Mesenteric fat pad (tissue), 1 donor: ENCODE measurements at places on chromosomes 6 and 20. TPM values are rescaled to one million over a fixed set of nuclear protein-coding genes. Genes with fewer than 3 reads are reported as not detected.

DNA sequence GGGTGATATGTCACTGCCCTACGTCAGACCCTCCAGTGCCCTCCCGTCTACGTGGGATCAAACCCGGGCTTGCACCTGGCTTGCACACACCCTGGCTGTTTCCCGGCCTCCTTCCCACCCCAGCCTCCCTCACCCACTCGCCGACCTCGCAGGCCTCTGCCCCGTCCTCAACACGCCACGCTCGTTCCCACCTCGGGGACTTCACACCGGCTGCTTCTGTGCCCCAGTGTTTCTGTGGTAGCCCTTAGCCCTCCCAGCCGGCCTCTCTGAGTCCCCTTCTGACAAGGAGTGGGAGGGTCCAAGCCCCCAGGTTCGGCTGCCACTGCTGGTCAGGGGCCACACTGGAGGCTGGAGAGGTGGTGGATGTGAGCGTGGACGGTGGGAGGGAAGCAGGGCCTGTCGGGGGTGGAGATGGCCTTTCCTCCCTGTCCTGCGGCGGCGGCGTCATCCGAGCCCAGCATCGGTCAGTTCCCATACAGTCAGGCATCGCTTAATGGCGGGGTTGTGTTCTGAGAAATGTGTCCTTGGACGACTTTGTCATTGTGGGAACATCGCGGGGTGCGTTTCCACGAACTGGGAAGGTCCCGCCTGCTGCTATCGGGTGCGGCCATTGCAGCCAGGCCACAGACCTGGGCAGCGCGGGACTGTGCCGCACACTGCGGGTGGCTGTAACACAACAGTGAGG is 11.4 kb upstream of the KIF25 start:
- no peak for DNase-seq

HLA-DMA gene
- 42.9 TPM for total RNA-seq

DNA sequence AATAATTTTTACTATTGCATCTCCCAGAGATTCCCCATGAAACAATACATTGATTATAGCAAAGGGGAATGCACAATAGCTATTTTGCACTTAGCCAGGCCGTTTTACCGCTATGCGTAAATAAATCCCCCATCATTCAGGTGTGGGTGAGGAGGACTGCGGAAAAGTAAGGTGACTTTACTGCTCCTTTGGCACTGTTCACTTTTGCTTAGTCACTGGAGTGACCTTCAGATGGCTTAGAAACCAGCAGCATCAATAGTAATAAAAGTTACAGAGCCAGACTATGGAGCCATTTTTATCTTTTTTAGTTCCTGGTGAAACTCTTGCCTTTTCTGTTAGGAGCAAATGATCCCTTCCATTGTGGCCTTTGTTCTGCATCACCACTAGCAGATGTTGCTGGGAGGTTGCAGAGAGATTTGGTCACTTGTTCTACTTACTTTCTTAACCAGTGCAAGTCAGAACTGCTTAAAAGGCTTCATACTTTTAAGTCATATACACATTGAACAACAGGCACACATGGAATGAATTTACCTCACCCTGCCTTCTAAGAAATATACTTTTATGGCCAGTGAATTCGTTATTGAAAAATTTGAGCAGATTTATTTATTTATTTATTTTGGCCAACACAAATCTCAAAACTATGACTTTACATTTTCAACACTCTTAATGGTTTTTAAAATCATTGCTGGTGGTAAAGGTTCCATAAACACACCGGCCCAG is 12.1 kb upstream of the BTBD3 start:
- DNase-seq = no peak

DNA sequence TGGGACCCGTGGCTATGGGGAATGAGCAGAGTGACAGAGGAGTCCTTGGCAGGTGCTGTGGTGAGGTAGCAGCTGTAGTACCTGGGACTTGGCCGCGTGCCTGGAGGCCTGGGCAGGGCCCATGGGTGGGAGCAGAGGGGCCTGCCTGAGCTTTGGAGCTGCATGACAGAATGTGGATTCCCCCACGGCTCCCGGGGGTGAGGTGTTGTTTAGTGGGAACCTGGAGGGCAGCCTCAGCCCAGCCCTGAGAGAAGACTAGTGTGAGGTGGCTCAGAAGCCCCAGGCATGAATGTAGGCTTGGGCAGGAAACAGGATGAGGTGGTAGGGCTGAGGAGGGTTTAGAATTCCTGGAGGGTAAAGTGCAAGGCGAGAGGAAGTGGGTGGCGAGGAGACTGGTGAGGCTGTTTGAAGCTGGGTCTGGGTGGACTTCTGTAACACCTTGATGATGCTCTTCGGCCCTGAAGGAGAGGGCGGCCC is 86.5 kb upstream of the SCP2D1 start:
- DNase-seq = no peak

DNA sequence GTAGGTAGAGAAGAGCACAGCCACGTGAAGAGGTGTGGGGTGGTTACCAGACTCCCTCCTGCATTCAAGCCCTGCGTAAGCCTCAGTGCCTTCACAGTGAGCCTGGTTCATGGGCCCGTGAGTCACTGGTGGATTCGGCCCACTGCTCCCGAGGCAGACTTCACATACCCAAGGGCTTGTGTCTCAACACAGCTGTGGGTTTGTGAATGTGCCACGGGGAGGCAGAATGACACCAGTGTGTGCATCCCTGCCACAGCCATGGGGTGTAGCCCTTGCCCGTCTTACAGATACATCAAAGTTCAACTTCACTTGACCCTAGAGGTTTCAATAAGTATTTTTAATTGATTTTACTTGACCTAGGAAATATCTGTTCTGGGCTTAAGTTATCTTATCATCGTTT is 108.5 kb downstream of the MAP3K4 start:
- DNase-seq = no peak

TEAD3 gene
- total RNA-seq = 25.3 TPM

HSPA1B gene
- 111 TPM for total RNA-seq

MYCT1 gene
- 19.7 TPM for total RNA-seq

DNA sequence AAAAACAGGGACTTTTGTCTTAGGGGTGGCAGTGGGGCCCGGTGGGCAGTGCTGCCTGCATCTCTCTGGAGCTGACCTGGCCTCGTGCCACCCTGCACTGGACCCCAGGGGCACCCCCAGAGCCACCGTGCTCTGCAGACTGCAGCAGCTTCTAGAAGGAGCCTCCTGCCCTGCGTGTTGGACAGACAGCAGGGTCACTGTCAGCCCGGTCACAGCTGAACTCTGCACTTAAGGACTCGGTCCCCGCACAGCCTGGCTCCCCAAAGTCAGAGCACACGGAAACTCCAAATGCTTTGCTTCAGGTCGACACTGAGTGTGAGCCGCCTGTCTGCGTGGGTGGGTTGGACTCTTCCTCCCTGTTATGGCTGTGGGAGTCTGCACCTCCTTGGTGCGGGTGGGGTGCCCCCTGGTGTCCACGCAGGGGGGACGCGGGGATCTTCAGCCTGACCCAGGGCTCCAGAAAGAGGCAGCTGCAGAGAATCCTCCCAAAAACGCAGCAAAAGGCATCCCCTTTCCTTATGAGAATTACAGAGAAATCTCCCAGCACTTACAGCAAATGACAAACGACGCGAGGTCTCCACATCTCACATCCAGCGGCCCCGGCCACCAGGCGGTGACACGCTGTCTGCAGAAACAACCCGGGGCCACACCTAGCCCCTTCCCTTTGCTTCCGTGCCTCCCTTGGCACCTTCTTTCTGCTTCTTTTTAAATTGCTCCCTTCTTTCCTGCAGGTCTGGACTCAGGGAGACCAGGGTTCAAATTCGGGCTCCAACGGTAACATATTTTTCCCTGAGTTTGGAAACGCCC is 36.3 kb upstream of the DACT2 start:
- DNase-seq = peak; percentile 89

DNA sequence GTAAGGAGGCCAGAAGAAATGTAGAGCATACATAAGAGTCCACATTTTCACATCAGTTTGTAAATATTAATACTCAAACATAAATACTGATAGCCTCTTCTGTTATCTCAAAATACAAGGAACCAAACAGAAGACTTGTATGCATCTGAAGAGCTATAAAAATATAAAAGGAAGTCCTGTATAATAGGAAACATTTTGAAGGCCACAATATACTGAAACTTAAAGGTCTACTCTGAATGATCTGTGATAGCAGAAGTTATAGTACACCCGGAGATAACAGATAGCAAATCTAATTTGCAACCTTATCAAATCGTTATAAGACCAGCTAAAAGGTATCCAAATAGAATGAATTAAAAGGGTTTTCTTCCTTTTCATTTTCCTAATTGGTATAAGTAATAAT is 111.2 kb downstream of the HIVEP2 start:
- no peak for DNase-seq

DNA sequence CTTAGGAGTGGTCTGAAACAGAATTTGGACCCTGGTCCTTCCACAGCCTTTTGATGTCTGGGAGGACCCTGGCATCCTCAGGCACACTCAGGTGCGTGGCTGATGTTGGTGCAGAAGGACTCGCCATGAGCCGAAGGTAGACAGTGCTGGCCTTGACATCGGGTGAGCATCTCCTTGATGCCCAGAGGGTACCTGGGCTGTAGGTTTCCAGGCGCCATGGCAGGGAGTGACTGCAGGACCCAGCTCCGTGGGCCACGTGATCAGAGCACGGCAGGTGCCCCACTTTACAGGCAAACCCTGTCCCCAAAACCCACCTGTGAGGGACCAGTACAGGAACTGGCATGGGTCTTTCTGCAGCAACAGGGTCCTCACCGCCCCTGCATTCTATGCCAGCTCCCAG is 319.2 kb downstream of the CDH4 start:
- DNase-seq = no peak

GRCh38 chr6:110101885-110102284 is 77.6 kb downstream of the WASF1 start:
- DNase-seq = no peak

TREML1 gene
- 0.55 TPM for total RNA-seq

CBLN4 gene
- total RNA-seq = 0.32 TPM

BPIFB4 gene
- not detected for total RNA-seq

- no peak for DNase-seq
These were observed 51.5 kb downstream of the PTPRT start for GRCh38 chr20:43138061-43138770.

METTL24 gene
- total RNA-seq = 1.2 TPM

DNA sequence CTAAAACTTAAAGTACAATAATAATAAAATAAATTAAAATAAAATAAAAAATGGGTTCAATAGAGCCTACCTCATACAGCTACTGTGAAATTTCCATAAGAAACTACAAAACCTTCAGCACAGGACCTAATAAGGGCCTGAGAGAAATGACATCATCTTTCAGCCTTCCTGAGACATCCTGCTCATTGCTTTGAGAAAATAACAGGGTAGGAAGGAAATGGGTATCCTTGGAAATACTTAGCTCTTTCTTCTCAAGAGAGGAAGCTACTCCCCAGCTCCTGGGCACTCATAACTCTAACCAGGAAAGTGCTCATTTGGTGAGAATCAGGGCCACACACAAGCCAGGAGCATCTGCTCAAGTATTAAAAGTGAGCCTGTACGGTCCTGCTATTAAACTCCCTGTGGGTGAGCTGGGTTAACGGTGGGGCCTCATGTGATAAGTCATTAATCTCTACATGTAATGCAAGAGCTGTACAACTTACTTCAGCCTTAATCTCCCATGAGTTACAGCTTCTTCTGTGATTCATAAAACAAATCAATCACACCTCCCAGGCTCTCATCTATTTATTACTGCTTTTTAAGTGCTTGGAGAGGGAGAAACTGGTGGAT is 141.4 kb downstream of the MAFB start:
- DNase-seq = no peak

LY86 gene
- 5.4 TPM for total RNA-seq

SDC4 gene
- 81.6 TPM for total RNA-seq

DNA sequence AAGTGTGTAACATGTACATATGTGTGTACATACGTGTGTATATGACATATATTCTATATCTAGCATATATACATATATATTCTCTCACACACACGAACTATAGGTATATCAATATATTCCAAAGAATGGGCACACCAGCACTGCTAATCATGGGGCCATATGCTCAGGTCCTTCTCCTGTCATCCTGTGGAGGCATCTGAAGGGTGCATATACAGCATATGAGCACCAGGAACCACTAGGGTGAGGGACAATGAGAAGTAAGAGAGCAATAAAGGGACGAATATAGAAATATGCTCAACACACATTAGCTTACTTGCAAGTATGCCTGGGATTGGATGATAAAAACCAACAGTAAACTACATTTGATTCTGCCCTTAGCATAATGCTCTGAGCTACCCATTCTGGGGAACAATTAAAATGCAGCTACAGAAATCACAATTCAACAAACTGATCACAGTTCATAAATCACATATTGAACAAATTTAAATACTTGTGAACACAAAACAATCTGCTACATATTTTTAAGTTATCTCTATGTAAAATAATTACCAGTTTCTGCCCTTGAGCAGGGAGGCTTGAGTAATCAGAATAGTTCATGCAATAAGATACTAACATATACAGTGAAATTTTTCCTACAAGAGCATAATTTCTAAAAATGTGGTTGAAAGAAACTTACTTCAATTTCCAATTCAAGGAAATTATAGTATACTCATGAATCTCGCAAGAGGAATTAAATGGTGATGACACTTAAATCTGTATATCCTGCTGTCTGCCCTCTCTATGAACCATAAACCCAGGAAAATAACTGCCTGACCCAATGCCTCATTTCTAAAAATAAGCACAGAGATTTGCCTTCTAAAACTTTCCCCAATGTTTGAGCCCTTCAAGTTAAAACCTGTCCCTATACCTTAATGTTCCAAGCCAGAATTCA is 272.2 kb upstream of the THEMIS start:
- DNase-seq = no peak

- DNase-seq = no peak
These were observed 1.1 kb upstream of the BHLHE23 start for GRCh38 chr20:63007646-63008488.

CLPSL1 gene
- total RNA-seq = not detected

DNA sequence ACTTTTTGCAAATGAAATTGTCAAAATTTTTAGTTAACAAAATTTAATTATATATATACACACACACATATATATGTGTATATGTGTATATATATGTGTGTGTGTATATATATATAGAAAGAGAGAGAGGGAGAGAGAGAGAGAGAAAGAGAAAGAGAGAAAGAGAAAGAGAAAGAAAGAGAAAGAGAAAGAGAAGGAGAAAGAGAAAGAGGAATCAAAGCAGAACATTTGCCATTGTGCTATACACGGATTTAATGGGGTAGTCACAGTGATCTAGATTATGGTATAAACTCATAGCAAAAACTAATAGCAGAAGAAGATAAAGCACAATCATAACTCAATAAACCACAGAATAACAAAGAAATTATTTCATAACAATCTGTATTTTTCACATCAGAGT is 126.7 kb downstream of the DST start:
- DNase-seq = no peak

- DNase-seq = no peak
These were observed 38.1 kb upstream of the BMP5 start for GRCh38 chr6:55913228-55914195.

PHACTR1 gene
- total RNA-seq = 10.8 TPM

- no peak for DNase-seq
These were observed 409.9 kb downstream of the LAMA2 start for GRCh38 chr6:129292836-129293235.

GRCh38 chr6:2819115-2819514 is 22.5 kb downstream of the SERPINB1 start:
- DNase-seq = no peak

GRCh38 chr6:48475275-48475674 is 364.3 kb upstream of the PTCHD4 start:
- no peak for DNase-seq
